ENCODE measurements at places on chromosomes 16 and 17.

GRCh38 chr17:45394091-45394490, 38.6 kb downstream of the ARHGAP27 start:
- DNase-seq = no peak

DNA sequence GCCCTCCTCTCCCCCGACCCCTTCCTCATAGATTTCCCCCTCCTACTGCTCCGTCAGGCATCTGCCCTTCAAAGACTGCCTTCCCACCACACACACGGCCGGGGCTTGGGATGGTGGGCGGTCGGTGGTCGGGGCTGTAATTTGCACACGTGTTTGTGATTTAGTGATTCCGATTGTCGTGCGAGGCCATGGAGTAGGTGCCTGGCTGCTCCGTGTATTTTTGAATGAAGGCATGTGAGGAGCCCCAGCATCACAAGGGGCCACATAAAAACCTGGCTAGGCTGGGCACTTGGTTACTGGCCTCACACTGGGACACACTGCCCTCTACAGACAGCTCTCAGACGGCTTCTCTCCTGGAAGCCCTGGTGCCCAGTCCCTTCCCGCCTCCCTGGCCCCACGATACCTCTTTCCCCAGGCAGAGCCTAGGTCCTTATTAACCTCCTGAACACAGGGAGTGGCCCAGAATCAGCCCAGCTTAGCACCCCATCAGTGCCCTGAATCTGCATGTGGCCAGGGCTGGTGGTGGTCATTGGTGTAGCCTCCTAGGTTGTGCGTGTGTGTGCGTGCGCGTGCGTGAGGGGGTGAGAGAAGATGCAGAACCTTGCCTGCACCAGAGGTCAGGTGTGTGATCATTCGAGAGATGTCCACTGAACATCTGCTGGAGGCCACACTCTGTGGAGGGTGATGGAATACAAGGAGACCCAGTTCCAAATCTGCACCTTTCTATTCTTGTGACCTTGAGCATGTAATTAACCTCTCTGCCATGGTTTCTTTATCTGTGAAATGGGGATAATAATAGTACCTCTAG, 1.3 kb upstream of the SOCS1 start:
- DNase-seq = peak; percentile 56

GRCh38 chr16:70568601-70569237, 45.1 kb downstream of the SF3B3 start:
- DNase-seq = no peak

DNA sequence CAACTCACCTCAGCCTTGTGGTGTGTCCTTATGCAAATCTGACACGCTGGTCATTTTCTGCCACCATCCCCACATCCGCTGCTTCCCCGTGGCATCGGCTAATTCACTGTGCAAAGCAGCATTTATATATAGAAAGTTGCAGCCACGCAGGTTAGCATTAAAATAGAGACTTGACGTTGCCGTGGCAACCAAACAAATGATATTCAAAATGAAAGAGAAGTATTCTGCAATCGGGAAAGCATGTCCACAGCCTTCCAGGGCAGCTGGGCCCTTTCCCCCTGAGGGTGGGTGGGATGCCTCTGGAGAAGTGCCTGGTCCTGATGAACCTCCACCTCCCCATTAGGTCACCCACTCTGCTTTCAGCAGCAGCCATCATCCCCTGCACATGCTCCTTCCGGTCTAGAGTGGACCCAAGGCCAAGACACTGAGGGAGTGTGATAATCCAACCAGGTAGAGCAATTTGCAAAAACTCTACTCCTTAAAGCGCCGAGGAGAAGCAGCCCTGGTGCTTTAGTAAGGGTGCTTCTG, 138.7 kb downstream of the GAS7 start:
- no peak for DNase-seq

GRCh38 chr17:74145756-74146155, 57.7 kb upstream of the RPL38 start:
- DNase-seq = no peak

DNA sequence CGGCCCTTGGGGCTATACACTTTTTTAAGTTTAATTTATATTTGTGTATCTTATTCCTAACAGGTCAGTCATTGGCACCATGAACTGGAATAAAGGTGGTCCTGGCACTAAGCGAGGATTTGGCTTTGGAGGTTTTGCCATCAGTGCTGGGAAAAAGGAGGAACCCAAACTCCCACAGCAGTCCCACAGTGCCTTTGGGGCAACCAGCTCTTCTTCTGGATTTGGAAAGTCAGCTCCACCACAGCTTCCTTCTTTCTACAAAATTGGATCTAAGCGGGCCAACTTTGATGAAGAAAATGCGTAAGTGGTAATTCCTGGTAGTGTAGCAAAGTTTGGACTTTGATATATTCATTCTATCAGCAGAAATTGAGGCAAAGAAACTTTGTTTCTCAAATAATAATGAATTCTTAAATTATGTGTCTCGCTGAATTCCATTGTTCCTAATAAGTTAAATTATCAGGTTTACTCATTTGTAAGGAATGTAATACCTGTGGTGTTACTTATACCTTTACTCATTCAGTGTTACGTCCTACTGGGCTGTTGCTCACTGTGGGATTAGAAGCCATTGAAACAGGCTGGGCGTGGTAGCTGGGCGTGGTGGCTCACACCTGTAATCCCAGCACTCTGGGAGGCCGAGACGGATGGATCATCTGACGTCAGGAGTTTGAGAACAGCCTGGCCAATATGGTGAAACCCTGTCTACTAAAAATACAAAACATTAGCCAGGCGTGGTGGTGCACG, 13.2 kb downstream of the DDX42 start:
- DNase-seq = no peak
